ENCODE measurements at places on chromosomes 7 and 10.
A peak's percentile ranks its signal among the peaks of the same experiment; 100 is the strongest.

GRCh38 chr10:24898501-24898900, 53.9 kb downstream of the PRTFDC1 start:
- peak; percentile 45 for DNase-seq

DNA sequence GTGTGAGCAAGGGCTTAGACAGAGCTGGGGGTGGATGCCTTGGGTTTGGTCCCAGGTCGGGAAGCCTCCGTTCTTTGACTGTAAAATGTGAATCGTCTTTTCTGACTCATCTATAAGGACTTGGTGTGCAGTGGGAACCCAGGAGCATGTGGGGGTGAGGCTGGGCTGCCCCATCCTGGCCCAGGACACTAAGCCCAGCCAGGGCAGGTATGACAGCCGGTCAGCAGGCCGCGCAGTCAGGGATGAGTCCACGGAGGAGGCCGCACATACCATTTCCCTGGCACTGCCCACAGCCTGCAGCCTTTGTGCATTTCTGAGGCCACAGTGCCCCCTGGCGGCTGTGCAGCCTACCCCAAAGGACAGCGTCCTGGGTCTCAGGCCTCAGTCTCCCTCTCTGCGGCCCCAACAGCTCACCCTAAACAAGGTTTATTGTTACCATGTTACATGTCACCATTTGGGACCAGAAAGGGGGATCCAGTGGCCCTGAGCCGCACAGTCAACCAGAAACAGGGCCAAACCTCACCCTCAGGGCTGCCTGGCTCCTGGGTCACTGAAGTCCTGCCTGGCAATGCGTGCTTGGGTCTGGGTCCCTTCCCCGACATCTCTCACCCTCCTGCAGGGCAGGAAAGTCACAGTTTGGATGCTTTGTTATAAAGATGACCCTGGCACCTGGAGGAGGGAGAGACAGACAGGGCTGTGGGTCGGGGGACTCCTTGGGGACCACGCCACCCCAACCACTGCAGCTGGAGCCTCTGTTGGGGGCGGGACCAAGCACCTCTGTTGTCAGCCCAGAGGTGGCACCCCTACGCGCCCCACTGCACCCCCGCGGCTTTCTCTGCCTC, 14.4 kb upstream of the SH2B2 start:
- DNase-seq: peak; percentile 79

GRCh38 chr7:39372383-39372782, 193.8 kb upstream of the YAE1 start:
- DNase-seq: no peak

- DNase-seq: no peak
These were observed 68.1 kb upstream of the SLC39A12 start for GRCh38 chr10:17883621-17884020.

DNA sequence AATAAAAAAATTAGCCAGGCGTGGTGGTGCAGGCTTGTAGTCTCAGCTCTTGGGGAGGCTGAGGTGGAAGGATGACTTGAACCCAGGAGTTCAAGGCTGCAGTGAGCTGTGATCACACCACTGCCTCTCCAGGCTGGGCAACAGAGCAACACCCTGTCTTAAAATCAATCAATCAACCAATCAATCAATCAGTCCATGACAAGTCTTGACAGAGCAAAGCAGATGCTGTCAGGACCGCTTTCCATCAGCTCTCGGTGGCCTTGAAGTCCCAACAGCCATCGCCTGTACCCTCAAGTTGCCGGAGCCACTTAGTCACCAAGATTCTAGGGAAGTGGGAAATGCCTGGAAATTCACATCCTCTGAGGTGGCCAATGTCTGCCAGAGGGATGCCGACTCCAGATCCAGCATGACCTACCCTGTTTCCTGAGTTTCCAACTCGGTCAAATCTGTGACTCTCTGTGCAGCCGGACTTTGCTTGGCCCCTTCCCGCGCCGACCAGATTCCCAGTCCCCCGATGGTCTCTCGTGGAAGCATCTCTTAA, 871 bp upstream of the CCL24 start:
- DNase-seq: peak; percentile 77

- DNase-seq: peak; percentile 48
These were observed 255.3 kb downstream of the FZD1 start for GRCh38 chr7:91519241-91520158.

DNA sequence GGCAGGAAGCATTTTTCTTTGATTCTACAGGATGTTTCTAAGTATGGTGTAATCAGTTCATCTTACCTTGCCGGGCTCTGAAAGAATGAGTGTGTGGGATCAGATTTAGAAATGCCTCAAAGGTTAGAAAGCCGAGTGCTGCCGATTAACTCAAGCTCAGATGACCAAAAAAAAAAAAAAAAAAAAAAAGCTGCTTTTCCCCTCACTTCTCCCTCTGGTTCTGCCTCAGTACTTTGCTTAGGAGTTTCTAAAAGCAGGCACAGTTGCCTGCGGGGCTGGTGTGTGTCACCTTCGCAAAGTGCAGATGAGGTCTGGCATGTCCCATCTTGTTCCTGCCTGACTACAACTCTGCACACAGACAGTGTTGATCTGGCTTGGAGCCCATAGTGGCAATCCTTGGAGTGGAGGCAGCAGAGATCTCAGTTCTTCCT, 47.0 kb downstream of the KIAA1217 start:
- DNase-seq: no peak
